ENCODE measurements at places on chromosomes 4 and X. TPM values are rescaled to one million over a fixed set of nuclear protein-coding genes. Genes with fewer than 3 reads are reported as not detected.

GRCh38 chr4:172514801-172515200 lies 653.8 kb upstream of the GALNT7 start:
- no peak overlapping the region for H3K4me3 ChIP-seq
- H3K27ac ChIP-seq, result no peak overlapping the region
- no peaks in the 10 kb centered on the region for H3K27me3 ChIP-seq
- no peak for DNase-seq

DNA sequence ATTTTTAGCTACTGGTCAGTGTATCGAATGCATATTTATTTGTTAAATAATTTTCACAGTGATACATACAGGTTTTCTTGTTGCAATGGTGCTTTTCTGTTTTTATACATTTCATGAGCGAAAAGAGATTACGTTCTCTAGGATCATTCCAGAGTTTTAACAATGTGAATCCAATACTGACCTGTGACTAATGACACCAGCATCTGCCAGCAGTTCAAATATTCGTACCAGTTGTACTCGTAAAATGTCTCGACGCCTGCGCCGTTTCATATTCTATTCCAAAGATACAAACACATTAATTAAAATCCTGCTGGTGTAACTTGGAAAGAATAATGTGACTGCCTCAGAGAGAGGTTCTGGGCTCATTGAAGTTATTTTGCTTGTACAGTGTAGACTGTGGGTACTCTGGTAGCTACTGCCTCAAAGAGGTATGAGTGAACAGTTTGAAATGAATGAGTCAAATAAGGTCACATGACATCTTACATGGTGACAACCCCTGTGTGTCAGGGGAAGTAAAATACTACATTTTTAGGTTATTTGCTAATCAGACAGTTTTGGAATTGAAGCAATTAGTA lies 80.7 kb downstream of the ZAR1 start:
- no peak overlapping the region for H3K27ac ChIP-seq
- no peaks in the 10 kb centered on the region for H3K27me3 ChIP-seq
- DNase-seq, result no peak
- H3K4me3 ChIP-seq, result no peak overlapping the region
- H3K36me3 ChIP-seq, result peaks cover 95% of the 10 kb centered on the region

GRCh38 chr4:101806914-101807313 lies 16.4 kb downstream of the BANK1 start:
- no peaks in the 10 kb centered on the region for H3K27me3 ChIP-seq
- H3K4me1 ChIP-seq, result peaks cover 4% of the 10 kb centered on the region
- H3K4me3 ChIP-seq, result no peak overlapping the region
- H3K27ac ChIP-seq, result no peak overlapping the region

- H3K27me3 ChIP-seq, result no peaks in the 10 kb centered on the region
- no peaks in the 10 kb centered on the region for H3K36me3 ChIP-seq
- H3K4me1 ChIP-seq, result peaks cover 4% of the 10 kb centered on the region
- no peak for DNase-seq
- no peak overlapping the region for H3K4me3 ChIP-seq
These were observed 25.5 kb downstream of the CDKN2AIP start for GRCh38 chr4:183469936-183470335.

DNA sequence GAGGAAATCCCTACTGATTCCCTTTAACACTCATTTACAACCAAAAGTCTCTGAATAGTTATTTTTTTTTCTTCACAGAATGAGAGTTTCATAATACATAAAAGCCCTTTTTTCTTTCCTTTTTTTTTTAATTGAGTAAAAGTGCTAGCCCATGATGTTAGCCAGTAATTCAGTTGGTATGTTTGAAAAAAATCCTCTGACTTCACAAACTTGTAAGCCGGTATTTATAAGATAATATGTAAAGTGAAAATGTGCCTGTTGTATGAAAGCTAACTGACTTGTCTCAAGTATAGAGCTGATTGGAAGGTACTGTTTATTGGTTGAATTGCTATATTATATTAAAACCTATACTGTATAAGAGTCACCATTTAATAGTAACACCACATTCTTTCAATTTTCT lies 70.2 kb upstream of the NEIL3 start:
- no peak for DNase-seq
- no peak overlapping the region for H3K4me3 ChIP-seq
- H3K4me1 ChIP-seq, result no peaks in the 10 kb centered on the region
- no peaks in the 10 kb centered on the region for H3K36me3 ChIP-seq
- H3K27me3 ChIP-seq, result no peaks in the 10 kb centered on the region
- H3K27ac ChIP-seq, result no peak overlapping the region

GRCh38 chr4:14726877-14727361 lies 275.4 kb upstream of the CPEB2 start:
- peaks cover 4% of the 10 kb centered on the region for H3K4me1 ChIP-seq
- H3K27ac ChIP-seq, result no peak overlapping the region
- no peak for DNase-seq
- H3K4me3 ChIP-seq, result no peak overlapping the region

- DNase-seq, result no peak
- H3K27me3 ChIP-seq, result no peaks in the 10 kb centered on the region
- H3K27ac ChIP-seq, result no peak overlapping the region
- H3K4me1 ChIP-seq, result peaks cover 61% of the 10 kb centered on the region
- H3K36me3 ChIP-seq, result peaks cover 10% of the 10 kb centered on the region
These were observed 124.5 kb downstream of the PDLIM5 start for GRCh38 chr4:94576210-94576609.

DNA sequence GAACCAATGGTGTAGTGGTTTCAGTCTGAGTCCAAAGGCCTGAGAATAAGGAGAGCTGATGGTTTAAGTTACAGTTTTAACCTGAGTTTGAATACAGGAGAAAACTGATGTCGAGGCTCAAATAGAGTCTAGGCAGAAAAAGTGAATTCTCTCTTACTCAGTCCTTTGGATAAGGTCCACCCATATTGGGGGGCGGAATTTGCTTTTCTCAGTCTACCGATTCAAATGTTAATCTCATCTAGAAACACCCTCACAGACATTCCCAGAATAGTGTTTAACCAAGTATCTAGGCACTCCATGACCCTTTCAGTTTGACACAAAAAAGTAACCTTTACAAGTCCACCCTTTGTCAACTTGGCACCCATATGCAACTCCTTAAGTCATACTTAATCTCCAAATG lies 216.0 kb downstream of the GRID2 start:
- DNase-seq, result no peak
- H3K4me1 ChIP-seq, result no peaks in the 10 kb centered on the region
- no peak overlapping the region for H3K27ac ChIP-seq
- H3K36me3 ChIP-seq, result no peaks in the 10 kb centered on the region
- no peak overlapping the region for H3K4me3 ChIP-seq

- H3K4me3 ChIP-seq, result no peak overlapping the region
- no peak for DNase-seq
- no peak overlapping the region for H3K27ac ChIP-seq
- no peaks in the 10 kb centered on the region for H3K27me3 ChIP-seq
These were observed 334.9 kb upstream of the DDX53 start for GRCh38 chrX:22664826-22665225.

GRCh38 chr4:161404346-161405110 lies 759.3 kb downstream of the FSTL5 start:
- no peaks in the 10 kb centered on the region for H3K4me1 ChIP-seq
- H3K27ac ChIP-seq, result no peak overlapping the region

GRCh38 chrX:40262157-40263013 lies 164.6 kb upstream of the BCOR start:
- H3K36me3 ChIP-seq, result no peaks in the 10 kb centered on the region
- H3K27me3 ChIP-seq, result no peaks in the 10 kb centered on the region
- H3K27ac ChIP-seq, result no peak overlapping the region
- H3K4me3 ChIP-seq, result no peak overlapping the region

- no peaks in the 10 kb centered on the region for H3K4me1 ChIP-seq
- no peaks in the 10 kb centered on the region for H3K27me3 ChIP-seq
- H3K4me3 ChIP-seq, result no peak overlapping the region
- DNase-seq, result no peak
- H3K27ac ChIP-seq, result no peak overlapping the region
- no peaks in the 10 kb centered on the region for H3K36me3 ChIP-seq
These were observed 30.0 kb upstream of the RASSF6 start for GRCh38 chr4:73650250-73650649.

GRCh38 chrX:150503898-150504219 lies 64.6 kb upstream of the MTM1 start:
- no peak for DNase-seq
- no peak overlapping the region for H3K27ac ChIP-seq
- H3K4me1 ChIP-seq, result peaks cover 15% of the 10 kb centered on the region
- H3K27me3 ChIP-seq, result no peaks in the 10 kb centered on the region

DNA sequence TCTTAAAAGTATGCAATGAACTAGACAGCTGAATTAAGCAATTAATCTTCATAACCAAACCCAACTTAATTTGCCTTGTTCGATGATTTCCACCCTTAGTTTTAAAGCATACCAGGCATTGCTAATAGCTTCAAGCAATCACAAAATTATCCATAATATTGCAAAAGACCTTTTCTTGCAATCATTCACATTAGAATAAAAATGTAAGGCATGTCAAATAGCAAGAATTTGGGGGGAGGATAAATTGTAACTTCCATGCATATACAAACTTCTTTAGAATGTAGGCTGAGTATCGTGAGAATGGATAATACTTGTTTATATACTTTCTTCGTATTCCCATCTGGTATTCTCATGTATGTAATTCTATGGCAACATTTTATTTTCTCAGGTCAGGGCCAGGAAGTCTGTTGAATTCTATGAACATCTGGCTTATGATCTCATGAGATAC lies 28.7 kb upstream of the BMP2K start:
- no peak overlapping the region for H3K4me3 ChIP-seq
- no peaks in the 10 kb centered on the region for H3K27me3 ChIP-seq
- no peaks in the 10 kb centered on the region for H3K36me3 ChIP-seq
- no peak for DNase-seq
- H3K27ac ChIP-seq, result no peak overlapping the region
- peaks cover 18% of the 10 kb centered on the region for H3K4me1 ChIP-seq

DNA sequence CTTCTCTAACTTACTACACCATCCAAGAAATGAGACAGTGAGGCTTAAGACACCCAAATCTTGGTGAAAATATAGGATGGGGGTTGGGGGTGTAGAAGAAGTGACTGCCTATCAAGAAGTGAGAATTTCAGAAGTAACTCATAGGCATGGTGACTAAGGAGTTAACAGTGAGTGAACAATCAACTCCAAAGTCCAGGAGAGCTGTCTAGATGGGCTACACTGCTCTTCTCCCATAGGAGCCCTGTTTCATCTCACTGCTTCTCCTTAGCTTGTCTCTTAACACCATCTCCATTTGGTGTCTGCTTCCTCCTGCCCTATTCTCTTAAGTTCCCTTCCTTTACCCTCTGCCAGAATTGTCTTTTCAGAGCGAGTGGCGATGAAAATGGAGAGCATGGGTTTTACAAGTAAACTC lies 22.7 kb downstream of the FABP2 start:
- H3K36me3 ChIP-seq, result no peaks in the 10 kb centered on the region
- peaks cover 39% of the 10 kb centered on the region for H3K4me1 ChIP-seq
- DNase-seq, result no peak
- H3K27me3 ChIP-seq, result no peaks in the 10 kb centered on the region
- H3K4me3 ChIP-seq, result peak overlapping the region; percentile 62

DNA sequence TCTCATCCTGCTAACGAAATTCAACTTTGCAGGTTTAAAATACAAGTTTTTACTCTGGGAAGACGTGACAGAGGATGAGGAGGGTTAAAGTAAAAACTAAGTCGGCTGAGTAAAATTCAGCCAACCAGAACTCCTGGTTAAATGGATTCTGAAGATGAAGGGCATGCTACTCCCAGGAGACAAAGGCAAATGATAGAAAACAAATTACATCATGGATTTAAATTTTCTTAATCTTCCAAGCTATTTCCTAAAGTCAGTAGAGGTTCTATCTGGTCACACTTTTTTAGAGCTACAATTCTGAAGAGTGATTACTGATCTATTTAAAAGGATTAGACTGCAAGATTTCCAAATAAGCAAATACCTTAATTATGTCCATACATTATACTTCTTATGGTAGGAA lies 47.9 kb downstream of the ZNF827 start:
- H3K27me3 ChIP-seq, result no peaks in the 10 kb centered on the region
- DNase-seq, result no peak
- H3K36me3 ChIP-seq, result no peaks in the 10 kb centered on the region
- H3K27ac ChIP-seq, result no peak overlapping the region

- H3K27me3 ChIP-seq, result no peaks in the 10 kb centered on the region
- H3K27ac ChIP-seq, result no peak overlapping the region
- H3K4me1 ChIP-seq, result no peaks in the 10 kb centered on the region
- no peak for DNase-seq
These were observed 165.8 kb upstream of the PPARGC1A start for GRCh38 chr4:24055623-24056022.

GRCh38 chr4:139054791-139055505 lies 39.4 kb downstream of the NOCT start:
- DNase-seq, result no peak
- peaks cover 23% of the 10 kb centered on the region for H3K4me1 ChIP-seq
- peaks cover 12% of the 10 kb centered on the region for H3K36me3 ChIP-seq
- no peak overlapping the region for H3K4me3 ChIP-seq
- no peaks in the 10 kb centered on the region for H3K27me3 ChIP-seq
- peak overlapping the region; percentile 19 for H3K27ac ChIP-seq

- H3K4me3 ChIP-seq, result no peak overlapping the region
- H3K36me3 ChIP-seq, result no peaks in the 10 kb centered on the region
- no peak for DNase-seq
- no peaks in the 10 kb centered on the region for H3K27me3 ChIP-seq
These were observed 465.1 kb upstream of the PCDH10 start for GRCh38 chr4:132683957-132684356.

DNA sequence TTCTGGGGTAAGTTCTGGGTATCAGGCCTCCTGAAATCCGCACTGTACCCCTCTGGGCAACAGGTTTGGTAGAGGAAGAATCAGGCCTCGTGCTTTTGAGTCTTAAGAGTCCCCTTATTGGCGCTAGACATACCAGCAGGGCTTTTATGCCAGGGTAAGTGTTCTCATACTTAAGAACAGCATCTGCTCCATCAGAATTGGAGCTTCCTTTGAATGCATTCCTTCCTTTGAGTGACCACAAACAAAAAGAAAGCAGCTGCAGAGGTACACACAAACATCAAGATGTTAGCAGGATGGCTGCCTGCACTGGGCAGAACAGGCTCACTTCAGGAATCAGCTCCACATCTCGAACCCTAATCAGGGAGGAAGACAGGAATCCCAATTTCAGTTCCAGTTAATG lies 156.8 kb downstream of the MGST2 start:
- no peaks in the 10 kb centered on the region for H3K4me1 ChIP-seq
- H3K27ac ChIP-seq, result no peak overlapping the region
- no peaks in the 10 kb centered on the region for H3K36me3 ChIP-seq
- no peaks in the 10 kb centered on the region for H3K27me3 ChIP-seq

GRCh38 chr4:138796761-138797160 lies 218.8 kb upstream of the NOCT start:
- no peak overlapping the region for H3K27ac ChIP-seq
- H3K36me3 ChIP-seq, result no peaks in the 10 kb centered on the region
- H3K27me3 ChIP-seq, result no peaks in the 10 kb centered on the region
- DNase-seq, result no peak
- no peaks in the 10 kb centered on the region for H3K4me1 ChIP-seq

- H3K4me1 ChIP-seq, result peaks cover 6% of the 10 kb centered on the region
- H3K27me3 ChIP-seq, result no peaks in the 10 kb centered on the region
- H3K36me3 ChIP-seq, result no peaks in the 10 kb centered on the region
- H3K4me3 ChIP-seq, result no peak overlapping the region
These were observed 273.3 kb upstream of the RASGEF1B start for GRCh38 chr4:81745050-81745449.

HNRNPD gene
- 83.9 TPM for total RNA-seq

XK gene
- total RNA-seq, result 9.1 TPM

CHRDL1 gene
- total RNA-seq, result 225 TPM

CXorf65 gene
- not detected for total RNA-seq

ITIH6 gene
- total RNA-seq, result not detected

EXOC1L gene
- total RNA-seq, result not detected

AMBN gene
- not detected for total RNA-seq

MAGEE2 gene
- not detected for total RNA-seq

Measured in esophagus muscularis mucosa (tissue), 4 donors.